ENCODE measurements at places on chromosomes 2 and 18.

- DNase-seq = no peak
These were observed 895.4 kb downstream of the CNTNAP5 start for GRCh38 chr2:124920448-124920847.

DNA sequence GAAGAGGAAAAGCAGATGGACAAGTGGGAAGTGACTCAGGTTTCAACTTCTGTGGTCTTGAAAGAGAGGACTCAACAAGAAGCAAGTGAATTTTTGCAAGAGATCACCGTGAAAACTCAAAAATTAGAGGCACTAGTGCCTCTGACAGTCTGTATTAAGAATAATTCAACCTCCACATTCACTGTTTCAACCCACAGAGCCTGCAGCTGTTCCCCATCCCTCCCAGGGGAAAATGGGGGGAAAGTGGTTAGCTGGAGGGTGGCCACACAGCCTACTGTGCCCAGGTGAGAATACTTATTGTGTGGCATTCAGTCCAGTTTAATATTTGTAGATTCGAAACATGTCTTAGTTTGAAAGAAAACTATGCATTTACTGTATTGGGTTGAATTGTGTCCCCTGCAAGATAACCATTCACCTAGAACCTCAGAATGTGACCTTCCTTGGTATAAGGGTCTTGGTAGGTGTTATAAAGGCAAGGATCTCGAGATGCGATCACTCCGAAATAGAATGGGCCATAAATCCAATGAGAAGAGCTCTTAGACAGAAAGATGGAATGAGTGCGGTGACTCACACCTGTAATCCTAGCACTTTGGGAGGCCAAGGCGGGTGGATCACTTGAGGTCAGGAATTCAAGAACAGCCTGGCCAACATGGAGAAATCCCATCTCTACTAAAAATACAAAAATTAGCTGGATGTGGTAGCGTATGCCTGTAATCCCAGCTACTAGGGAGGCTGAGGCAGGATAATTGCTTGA is 94.3 kb downstream of the IRS1 start:
- no peak for DNase-seq

DNA sequence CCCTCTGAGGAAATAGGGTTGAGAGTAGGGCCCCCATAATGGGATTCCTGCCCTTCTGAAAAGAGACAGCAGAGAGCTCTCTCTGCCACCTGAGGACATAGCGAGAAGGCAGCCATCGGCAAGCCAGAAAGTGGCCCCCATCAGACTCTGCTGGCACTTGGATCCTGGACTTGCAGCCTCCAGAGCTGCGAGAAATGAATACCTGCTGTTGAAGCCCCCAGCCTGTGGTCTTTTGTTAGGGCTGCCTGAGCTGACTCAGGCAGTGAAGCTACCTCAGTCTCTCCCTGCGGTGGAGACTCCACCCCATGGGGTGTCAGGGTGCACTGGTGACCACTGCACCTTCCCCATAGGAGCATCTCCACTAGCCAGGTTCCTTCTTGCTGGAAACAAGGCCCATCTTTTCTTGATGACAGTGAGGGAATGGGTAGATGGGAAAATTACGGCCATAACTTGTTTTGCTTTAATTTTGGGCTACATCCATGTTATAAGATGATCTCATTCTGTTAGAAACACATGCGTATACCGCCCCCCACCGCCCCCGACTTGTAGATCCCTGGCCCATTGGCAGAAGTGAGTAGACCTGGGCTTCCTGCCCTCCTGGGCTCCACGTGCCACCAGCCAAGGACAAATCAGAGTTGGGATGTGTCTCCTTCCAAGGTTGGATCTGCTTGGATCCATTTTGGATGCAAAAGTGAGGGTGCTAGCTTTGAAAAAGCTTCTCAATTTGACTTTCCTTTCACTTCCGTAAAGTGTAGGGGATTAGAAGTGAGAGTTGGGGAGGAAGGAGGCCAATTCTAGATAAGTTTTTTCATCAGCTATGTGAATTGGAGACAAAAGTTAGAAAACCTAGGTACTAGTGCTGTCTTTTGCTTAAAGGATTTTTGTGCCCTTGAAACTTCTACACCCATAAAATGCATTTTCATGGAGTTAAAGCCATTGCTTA is 42.9 kb downstream of the NCK2 start:
- no peak for DNase-seq

DNA sequence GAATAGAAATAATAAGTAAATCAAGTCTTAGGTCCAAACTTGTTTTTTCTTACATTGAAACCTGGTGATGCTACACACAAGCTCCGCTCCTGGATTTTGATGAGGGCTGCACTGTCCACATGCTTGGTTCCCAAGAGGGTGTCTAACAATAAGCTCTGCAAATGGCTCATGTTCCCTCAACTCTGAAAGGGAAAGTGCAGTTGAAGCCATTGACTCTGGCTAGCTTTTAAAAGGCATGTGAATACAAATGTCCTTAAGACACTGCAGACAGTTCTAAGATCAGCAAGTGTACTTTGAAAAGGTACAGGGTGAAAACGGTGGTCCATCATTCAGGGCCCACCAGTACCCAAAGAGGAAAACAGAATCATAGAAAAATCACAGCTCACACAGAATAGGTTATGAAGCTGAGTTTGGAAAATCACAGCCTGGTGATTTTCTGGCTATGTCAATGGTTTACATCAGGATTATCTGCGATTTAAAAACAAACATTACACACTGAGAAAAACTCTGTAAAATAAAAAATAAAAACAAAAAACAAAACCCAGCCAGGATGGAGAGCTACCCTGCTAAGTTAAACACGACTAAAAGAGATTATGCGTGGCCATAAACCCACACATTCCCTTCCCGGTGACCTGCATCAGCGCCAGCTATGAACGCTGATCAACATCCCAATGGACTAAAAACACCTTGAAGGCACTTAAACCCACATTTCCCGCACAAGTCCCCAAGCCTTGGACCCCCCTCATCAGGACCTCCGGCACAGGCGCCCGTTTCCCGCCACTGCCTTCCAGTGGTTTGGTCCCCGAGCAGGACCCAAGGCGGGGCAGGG is 554 bp downstream of the PFN4 start:
- no peak for DNase-seq

- DNase-seq = no peak
These were observed 4.3 kb upstream of the TP53I3 start for GRCh38 chr2:24088821-24089359.

DNA sequence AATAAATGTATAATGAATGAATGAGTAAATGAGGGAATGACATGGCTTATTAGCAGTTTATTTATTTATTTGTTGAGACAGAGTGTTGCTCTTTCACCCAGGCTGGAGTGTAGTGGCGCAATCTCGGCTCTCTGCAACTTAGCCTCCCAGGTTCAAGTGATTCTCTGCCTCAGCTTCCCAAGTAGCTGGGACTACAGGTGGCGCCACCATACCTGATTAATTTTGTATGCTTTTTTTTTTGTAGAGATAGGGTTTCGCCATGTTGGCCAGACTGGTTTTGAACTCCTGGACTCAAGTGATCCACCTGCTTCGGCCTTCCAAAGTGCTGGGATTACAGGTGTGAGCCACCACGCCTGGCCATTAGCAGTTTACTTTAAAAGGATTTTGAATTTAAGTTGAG is 100.3 kb upstream of the CAVIN2 start:
- no peak for DNase-seq

GRCh38 chr2:159375241-159375640 is 88.7 kb upstream of the WDSUB1 start:
- no peak for DNase-seq

DNA sequence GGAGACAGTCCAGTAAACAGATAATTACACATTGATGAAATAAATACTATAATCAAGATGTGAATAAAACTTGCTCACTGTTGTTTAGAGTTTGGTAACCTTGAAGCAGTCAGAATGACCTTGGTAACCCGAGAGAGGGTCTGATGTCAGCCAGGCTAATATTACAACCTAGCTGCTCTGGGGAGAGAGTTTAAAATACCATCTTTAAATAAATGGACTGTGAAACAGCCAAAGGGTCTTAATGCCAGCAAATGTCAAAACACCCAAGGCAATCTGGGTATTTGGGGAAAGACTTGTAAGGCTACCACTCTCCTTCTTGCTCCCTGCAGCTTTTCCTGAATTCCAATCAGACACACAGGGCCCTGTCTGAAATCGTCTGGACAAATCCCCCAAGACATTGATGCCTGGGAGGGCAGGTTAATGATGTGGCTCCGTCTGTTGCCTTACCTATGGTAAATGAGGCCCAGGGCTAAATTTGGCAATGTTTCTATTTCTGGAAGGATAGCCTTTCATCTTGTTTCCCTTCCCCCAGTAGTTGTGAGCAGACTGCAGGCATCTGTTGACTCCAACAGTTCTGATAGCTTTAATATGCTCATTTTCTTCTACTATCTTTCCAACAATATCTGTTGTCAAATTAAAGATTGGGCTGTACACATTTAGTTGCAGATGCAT is 43.0 kb upstream of the ITGB6 start:
- no peak for DNase-seq

DNA sequence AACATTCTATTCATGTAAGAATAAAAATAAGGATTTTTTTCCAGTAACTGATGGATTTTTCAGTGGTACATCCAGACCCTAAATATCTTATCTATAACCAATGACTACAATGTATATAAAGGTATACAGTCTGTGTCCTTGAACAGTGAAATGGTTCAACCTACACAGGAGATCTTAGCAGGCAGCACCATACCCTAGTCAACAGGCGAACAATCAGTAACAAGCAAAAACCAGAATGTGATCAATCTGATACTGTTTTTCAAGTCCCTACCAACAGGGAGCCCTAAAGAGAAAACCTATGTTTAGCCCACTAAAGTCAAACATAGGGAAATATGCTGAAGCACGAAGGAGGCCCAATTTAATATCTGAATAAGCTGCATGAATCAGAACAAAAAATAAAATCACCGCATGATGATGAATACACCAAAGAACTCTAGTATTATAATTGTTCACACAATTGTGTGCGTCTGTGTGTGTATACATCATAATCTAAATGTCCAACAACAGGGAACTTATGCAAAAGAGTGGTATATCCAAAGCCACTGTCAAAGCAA is 26.0 kb downstream of the PTPN2 start:
- DNase-seq = no peak

DNA sequence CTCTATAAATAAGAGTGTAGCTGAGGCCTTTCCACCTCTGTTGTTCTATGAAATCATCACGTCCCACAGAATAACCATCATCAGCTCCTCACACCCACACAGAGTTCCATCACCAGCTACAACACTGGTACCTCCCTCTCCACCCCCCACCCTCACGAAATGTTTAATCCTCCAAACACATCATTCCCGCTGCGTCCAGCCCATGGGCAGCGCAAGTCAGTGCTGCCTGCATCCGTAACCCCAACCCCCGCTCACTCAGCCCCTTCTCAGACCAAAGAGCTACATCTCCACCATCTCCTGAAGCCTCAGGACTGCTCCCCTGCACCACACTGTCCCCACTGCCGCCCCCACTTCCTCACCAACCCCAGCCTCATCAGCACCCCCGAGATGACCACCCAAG is 19.4 kb downstream of the DNMT3A start:
- no peak for DNase-seq

DNA sequence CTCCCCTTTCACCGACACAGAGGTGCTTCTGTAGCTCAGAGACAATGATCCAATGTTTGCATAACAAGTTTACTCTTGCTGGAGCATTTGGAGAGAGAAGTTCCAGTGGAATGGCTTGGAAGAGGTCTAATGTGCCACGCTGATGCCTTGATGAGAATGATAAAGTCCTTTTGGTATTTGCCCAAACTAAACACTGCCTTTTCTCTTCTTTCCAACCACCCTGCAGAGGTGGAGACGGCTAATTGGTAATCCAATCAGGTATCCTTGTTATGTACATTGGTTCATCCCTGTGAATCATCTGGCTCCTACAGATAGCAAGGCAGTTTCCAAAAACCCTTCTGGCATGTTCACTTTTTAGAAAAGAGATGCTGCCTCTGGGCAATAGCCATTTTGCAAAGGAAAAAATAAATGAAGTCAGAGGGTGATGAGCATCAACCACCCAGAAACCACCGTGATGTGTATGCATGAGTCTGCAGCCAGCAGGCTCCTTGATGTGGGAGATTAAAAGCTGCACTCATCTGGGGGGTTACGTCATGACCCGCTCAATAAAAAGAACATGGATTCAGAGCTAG is 40.6 kb downstream of the KIAA2012 start:
- no peak for DNase-seq

DNA sequence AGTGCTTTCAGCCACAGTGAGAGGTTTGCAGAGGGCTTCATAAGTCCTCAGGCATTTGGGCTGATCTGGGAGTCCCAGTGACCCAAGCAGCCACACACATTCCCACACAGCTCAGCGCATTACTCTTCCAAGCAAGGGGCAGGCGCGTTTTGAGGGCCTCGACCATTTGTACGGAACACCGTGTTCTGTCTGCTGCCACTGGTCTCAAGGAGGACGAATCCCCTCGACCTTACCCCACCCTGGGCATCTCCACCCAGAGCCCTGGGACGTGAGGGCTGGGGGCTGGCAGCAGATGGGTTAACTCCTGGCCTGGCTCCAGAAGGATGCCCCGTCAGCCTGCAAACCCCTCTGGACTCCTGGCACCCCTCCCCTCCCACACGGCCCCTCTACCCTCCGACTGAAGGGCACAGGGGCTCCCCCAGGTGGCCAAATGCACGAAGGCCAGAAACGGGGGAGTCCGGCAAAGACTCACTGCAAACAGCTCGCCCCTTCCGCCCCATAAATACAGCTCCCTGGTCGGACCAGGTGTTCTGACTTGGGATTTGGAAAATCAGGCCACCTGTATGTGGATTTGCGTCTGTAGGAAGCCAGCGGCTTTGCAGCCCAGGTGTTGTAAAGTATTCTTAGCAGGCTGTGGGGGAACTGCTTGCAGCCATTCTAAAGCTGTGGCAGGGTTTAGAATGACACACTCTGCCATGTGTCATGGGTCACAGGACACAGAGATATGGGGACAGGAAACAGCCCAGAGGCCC is 33.6 kb upstream of the PTMA start:
- DNase-seq = peak; percentile 76

GRCh38 chr2:30872797-30873196 is 65.6 kb upstream of the CAPN13 start:
- no peak for DNase-seq

- no peak for DNase-seq
These were observed 215.4 kb upstream of the HNRNPA3 start for GRCh38 chr2:176997074-176997791.

- peak; percentile 90 for DNase-seq
These were observed 5.5 kb upstream of the ID2 start for GRCh38 chr2:8676191-8676920.

GRCh38 chr2:72057308-72057707 is 90.4 kb downstream of the CYP26B1 start:
- no peak for DNase-seq

GRCh38 chr2:109456776-109457175 is 157.0 kb downstream of the SEPTIN10 start:
- DNase-seq = no peak

GRCh38 chr18:74957588-74958224 is 251.2 kb downstream of the PTGR3 start:
- DNase-seq = no peak

DNA sequence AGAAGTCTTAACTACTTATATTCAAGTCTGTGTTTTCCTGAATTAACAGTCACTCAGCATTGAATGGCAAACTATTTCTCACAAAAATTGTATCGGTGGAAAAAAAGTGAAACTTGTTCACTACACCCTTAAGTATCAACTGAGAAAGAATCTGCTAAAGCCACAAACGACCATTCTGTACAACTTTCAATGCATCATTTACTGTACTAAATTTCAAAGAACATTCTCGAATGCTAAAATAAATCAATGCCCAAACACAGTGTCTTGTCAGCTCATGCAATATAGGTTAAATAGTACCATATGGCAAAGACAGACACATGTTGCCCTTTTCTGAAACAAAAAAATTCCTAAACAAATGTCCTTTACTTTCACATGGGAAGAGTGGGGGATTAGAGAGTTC is 9.0 kb downstream of the ZNF516 start:
- no peak for DNase-seq

GRCh38 chr2:145124085-145124484 is 604.2 kb upstream of the ZEB2 start:
- DNase-seq = no peak

All from thyroid gland (tissue), 4 donors.